ENCODE measurements at places on chromosomes 2 and 18. TPM values are rescaled to one million over a fixed set of nuclear protein-coding genes. Genes with fewer than 3 reads are reported as not detected.

Gene TM4SF20
- total RNA-seq, result not detected

Gene SERPINB3
- not detected for total RNA-seq

Gene FAM237A
- not detected for total RNA-seq

GRCh38 chr2:102489646-102490045 is 16.6 kb downstream of the SLC9A4 start:
- DNase-seq, result no peak
- no peaks in the 10 kb centered on the region for H3K36me3 ChIP-seq
- H3K27me3 ChIP-seq, result peaks cover 4% of the 10 kb centered on the region
- H3K4me3 ChIP-seq, result no peak overlapping the region

DNA sequence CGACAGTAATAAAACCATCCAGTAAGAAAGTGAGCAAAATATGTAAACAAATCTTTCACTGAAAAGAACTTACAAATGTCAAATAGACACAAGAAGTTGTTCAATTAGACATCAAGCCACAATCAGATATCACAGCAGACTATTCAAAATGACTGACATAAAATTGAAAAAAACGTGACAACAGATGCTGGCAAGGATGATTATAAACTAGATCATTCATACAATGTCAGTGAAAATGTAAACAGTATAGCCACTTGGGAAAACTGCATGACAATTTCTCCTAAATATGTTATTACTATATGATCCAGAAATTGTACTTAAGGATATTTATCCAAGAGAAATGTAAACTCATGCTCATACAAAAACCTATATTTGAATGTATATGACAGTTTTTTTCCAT is 609.4 kb upstream of the CNTNAP5 start:
- no peaks in the 10 kb centered on the region for H3K36me3 ChIP-seq
- H3K4me1 ChIP-seq, result no peaks in the 10 kb centered on the region
- no peak overlapping the region for H3K4me3 ChIP-seq
- no peaks in the 10 kb centered on the region for H3K27me3 ChIP-seq
- no peak for DNase-seq
